CD4-positive, alpha-beta T cell (primary cell): ENCODE measurements at places on chromosomes 16 and 17. TPM values are rescaled to one million over a fixed set of nuclear protein-coding genes. Genes with fewer than 3 reads are reported as not detected.

SLC16A6 gene
- total RNA-seq: 9.5 TPM

- DNase-seq: no peak
Observed at GRCh38 chr16:64417711-64418227, 704.1 kb downstream of the CDH11 start.

ENPP7 gene
- total RNA-seq: not detected

GRCh38 chr17:36888236-36888951 lies 48.9 kb upstream of the LHX1 start:
- no peak for DNase-seq
